GF-D8 (cell line): ENCODE measurements at places on chromosomes 3 and 15.

- DNase-seq = no peak
Observed at GRCh38 chr15:60871152-60871551, 357.9 kb downstream of the RORA start.

- no peak for DNase-seq
Observed at GRCh38 chr3:150765949-150766720, 3.2 kb upstream of the SIAH2 start.

DNA sequence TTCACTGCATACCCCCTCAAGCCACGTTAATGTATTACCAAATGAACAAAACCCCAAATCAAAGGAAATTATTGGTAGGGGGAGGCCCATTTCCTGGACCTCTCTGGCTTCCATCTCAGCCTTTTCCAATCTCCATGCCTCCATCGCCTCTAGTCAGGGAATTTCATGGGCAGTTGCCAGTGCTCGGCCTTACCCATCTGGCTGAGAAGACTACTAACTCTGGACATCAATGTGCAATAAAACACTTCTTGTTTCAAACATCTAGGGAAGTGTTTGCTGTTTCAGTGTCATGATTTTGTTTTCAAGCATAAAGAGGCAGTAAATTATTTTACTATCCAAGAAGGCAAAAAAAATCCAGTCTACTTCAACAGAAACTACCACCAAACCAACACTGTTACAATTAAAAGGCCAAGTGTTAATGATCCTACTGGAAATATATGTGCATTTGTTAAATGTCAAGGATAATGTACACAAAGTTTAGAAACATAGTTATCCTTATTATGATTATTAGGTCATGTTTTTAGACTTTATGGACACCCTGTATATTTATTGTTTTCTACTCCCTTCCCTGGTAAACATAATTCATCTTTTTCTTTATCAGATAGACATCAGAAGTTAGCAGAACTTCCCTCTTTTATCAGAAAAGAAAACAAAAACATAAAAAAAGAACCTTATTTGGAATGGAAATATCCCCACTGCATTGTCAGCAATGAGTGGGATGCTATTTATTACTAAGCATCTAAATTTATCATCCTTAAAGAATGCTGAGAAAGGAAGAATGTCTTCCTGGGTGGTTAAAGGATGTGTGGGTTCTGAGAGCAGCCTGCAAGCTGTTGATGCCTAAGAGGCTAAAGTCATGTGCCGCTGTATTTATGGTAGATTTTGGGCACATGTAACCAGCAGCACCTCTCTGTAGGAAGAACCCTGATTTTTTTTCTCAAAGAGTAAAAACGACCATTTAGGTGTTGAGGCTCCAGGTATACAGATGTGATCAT lies 15.2 kb downstream of the LDHAL6B start:
- DNase-seq = no peak

DNA sequence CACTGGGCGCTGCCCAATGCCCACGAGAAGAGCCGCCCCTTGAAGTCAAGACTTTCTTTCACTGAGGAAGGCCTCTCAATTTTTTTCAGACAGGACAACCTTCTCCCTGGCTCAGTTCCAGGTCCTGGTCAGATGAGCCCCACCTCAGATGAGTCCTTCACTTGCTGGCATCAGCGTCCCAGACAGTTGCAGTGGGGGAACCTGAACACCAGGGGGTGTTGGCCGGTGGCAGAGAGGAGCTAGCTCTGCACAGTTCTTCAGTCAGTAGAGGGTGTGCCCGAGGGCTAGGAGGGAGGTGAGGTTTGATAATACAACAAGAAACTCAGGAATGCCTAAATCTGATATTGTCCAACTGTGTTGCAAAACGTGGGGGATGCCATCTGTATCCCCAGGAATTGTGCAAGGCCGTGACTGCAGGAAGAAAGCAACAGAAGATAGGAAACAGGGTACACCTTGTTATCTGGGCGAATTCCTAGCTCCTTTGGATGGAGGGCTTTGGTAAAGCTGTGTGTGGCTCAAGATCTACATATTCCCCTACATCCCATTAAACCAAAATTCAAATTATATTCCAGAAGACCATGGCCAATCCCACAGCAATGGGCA lies 34.3 kb downstream of the CCR3 start:
- no peak for DNase-seq

DNA sequence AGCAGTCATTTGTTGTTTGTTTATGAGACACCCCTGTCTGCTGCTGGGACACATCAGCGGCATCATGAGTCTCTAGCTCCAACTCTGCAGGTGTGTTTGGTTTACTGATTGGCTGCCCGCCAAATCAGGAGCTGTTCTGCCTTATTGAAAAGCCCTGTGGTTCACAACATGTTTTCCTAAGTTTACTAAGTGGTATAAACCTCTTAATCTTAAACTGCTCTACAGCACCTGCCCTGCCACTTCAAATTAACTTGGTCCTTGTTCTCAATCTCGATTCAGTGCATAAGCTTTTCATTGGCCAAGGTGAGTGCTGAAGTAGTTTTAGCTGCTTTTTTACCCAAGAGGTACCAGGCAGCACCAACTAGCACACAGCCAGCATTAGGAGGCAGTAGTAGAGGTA lies 77.8 kb upstream of the WDR72 start:
- DNase-seq = no peak

- DNase-seq = no peak
Observed at GRCh38 chr3:45929042-45929679, 14.1 kb upstream of the CXCR6 start.

DNA sequence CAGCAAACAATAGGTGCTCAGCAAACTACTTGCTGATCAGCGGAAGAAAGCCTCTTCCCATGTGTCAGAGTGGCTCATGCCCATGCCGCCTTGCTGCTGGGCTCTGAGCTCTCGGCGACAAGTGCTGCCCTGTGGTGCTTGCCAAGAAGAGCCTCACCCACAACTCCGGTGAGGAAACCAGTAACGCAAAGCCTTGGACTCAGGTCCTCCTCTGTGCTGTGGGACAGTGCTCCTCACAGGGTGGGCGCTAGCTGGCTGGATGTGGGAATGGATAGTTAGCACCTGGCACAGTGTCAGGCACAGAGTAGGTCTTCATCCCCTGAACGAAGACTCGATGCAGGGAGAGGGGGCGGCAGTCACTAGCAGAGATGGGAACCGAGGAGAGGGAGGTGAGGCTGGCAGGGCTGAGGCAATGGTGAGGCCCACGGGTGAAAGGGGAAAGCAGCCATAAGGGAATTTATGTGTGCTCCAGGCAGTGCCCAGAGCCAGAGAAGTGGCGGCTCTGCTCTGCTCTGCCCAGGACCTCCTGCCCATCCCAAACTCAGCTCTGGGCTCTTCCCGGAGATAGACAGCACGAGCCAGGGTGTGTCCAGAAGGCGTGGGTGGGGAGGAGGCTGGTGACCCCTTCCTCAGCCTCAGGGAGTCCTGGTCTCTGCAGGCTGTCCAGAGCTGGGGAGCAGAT lies 55.7 kb downstream of the IQSEC1 start:
- DNase-seq = no peak

DNA sequence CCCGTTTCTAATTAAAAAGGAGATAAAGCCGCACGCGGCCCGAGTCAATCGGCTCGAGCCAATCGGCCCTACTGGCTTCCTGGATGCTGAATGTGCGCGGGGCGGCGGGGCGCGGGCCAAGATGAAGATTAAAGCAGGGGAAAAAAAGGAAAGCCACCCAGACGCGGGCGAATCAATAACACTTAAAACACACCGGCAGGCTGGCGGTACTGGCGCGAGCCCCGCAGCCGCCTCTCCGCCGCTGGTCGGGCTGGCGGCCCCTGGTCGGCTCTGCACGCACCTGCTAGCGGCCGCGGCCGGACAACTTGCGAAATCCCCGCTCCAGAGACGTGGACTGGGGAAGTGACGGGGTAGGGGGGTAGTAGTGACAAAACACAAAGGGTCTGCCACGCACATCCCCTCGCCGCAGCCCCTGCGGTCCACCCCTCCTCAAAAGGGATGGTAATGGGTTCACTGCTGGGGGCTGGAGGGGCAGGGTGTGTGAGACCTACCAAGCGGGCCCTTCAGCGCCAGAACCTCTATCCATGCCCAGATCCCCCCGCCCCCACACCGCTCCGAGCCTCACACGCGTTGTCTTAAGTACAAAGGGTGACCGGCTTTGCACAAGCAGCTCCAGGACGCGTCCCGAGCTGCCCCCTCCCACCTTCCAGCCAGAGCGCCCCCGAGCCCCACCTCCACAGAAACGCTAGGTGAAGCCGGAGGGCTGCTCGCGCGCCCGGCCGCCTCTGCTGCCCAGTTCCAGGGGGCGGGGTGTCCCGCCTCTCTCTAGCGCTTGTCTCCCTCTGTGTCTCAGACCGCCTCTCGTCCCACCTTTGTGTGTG lies 1.4 kb downstream of the WNT7A start:
- DNase-seq = no peak

DNA sequence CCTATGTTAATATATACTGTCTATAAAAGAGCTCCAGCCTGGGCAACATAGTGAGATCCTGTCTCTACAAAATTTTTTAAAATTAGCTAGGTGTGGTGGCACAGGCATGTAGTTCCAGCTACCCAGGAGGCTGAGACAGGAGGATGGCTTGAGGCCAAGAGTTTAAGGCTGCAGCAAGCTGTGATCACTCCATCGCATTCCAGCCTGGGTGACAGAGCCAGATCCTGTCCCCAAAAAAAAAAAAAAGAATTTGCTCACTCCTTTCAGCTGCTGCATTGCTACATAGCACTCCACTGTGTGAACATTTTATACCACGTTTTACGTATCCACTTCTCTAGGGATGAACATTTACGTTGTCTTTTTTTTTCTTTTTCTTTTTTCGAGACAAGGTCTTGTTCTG lies 6.0 kb upstream of the TSEN2 start:
- DNase-seq = no peak

DNA sequence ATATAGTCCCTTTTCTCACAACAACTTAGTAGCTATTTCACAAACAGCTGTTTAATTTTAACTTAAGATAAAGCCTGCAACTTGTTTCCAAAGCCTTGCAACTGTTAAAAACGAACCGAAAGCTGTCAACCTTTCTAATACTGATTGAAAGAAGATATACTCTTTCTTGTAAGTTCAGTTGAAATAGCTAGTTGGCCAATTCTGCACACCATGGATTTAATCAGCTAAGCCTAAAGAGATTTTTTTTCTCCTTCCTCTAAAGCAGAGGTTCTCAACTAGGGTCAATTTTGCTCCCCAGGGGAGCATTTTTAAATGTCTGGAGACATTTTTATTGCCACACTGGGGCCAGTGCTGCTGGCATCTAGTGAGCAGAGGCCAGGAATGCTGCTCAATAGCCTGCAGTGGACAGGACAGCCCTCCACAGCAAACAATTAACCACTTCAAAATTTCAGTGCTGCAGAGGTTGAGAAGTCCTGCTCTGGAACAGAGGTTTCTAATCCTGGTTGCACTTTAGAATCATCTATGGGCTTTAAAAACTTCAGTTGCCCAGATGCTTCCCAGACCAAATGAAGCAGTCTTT lies 26.2 kb downstream of the MINDY4B start:
- DNase-seq = no peak
